ENCODE measurements at places on chromosomes 2 and 18. TPM values are rescaled to one million over a fixed set of nuclear protein-coding genes. Genes with fewer than 3 reads are reported as not detected.

The FAP gene
- total RNA-seq = 2.0 TPM

The LOXHD1 gene
- total RNA-seq = 0.25 TPM

The TLX2 gene
- not detected for total RNA-seq

The TAF1B gene
- total RNA-seq = 22.9 TPM

The FRZB gene
- 14.3 TPM for total RNA-seq

The REG3A gene
- not detected for total RNA-seq

The PDCD1 gene
- total RNA-seq = not detected

The KIF1A gene
- total RNA-seq = 181 TPM

The LRP2 gene
- total RNA-seq = 0.49 TPM

The LIMS2 gene
- 2.2 TPM for total RNA-seq

All from temporal lobe (tissue), 4 donors.